Colonic mucosa (tissue), 4 donors: ENCODE measurements at places on chromosomes 5 and 9.
A peak's percentile ranks its signal among the peaks of the same experiment; 100 is the strongest.

- H3K4me3 ChIP-seq: no peak overlapping the region
- no peak for DNase-seq
- H3K27ac ChIP-seq: no peak overlapping the region
- no peaks in the 10 kb centered on the region for H3K27me3 ChIP-seq
- H3K36me3 ChIP-seq: no peaks in the 10 kb centered on the region
- no peaks in the 10 kb centered on the region for H3K4me1 ChIP-seq
Observed at GRCh38 chr9:94697972-94698581, 28.4 kb upstream of the AOPEP start.

- H3K36me3 ChIP-seq: no peaks in the 10 kb centered on the region
- no peak overlapping the region for H3K27ac ChIP-seq
- H3K27me3 ChIP-seq: no peaks in the 10 kb centered on the region
- H3K4me1 ChIP-seq: no peaks in the 10 kb centered on the region
- DNase-seq: no peak
Observed at GRCh38 chr5:142746532-142747433, 23.4 kb upstream of the ARHGAP26 start.

- H3K27ac ChIP-seq: no peak overlapping the region
- DNase-seq: no peak
- H3K4me1 ChIP-seq: no peaks in the 10 kb centered on the region
- H3K27me3 ChIP-seq: no peaks in the 10 kb centered on the region
- no peak overlapping the region for H3K4me3 ChIP-seq
Observed at GRCh38 chr5:175555168-175555785, 76.9 kb downstream of the SFXN1 start.

GRCh38 chr5:146399481-146399880 is 47.7 kb upstream of the TCERG1 start:
- no peaks in the 10 kb centered on the region for H3K27me3 ChIP-seq
- no peaks in the 10 kb centered on the region for H3K36me3 ChIP-seq
- no peak overlapping the region for H3K4me3 ChIP-seq
- no peaks in the 10 kb centered on the region for H3K4me1 ChIP-seq
- DNase-seq: no peak

- H3K4me3 ChIP-seq: no peak overlapping the region
- H3K4me1 ChIP-seq: no peaks in the 10 kb centered on the region
- H3K27me3 ChIP-seq: no peaks in the 10 kb centered on the region
- no peaks in the 10 kb centered on the region for H3K36me3 ChIP-seq
Observed at GRCh38 chr9:34143116-34143515, 16.6 kb upstream of the DCAF12 start.

DNA sequence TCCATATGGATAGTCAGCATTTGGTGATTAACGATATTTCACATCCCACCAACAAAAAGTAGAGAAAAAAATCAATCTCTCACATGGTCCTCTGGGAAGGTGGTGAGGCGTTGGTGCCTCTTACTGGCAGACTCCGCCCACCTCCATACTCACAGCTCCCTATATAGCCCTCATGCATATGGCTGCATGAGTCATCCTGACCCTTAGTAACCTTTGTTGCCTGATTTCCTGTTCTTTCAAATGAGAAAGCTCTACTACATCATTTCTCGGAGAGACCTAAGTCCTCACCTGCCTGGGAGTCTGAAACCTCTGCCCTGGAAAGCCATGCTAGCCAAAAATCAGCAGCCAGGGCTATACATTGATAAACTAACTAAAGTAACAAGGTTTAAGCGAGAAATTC is 33.3 kb upstream of the ABCA1 start:
- H3K27ac ChIP-seq: peak overlapping the region; percentile 49
- no peaks in the 10 kb centered on the region for H3K36me3 ChIP-seq
- H3K4me3 ChIP-seq: no peak overlapping the region
- H3K4me1 ChIP-seq: no peaks in the 10 kb centered on the region
- peak; percentile 71 for DNase-seq
- H3K27me3 ChIP-seq: no peaks in the 10 kb centered on the region

- H3K4me3 ChIP-seq: peak overlapping the region; percentile 63
- peak overlapping the region; percentile 81 for H3K27ac ChIP-seq
- DNase-seq: peak; percentile 59
- no peaks in the 10 kb centered on the region for H3K27me3 ChIP-seq
- no peaks in the 10 kb centered on the region for H3K36me3 ChIP-seq
Observed at GRCh38 chr9:111598733-111599091, 735 bp downstream of the PTGR1 start.
